ENCODE measurements at places on chromosomes 2 and 18. TPM values are rescaled to one million over a fixed set of nuclear protein-coding genes. Genes with fewer than 3 reads are reported as not detected.

Gene SERPINB11
- not detected for polyA plus RNA-seq

Gene IFIH1
- 6.0 TPM for polyA plus RNA-seq

Gene KATNAL2
- polyA plus RNA-seq: 0.86 TPM

Gene PROC
- not detected for polyA plus RNA-seq

Gene TUBB8B
- 0.26 TPM for polyA plus RNA-seq

Gene SH3BP4
- 7.1 TPM for polyA plus RNA-seq

Gene ATP6V1C2
- polyA plus RNA-seq: 0.82 TPM

Gene KIF3C
- polyA plus RNA-seq: 5.5 TPM

Gene CFAP53
- 0.64 TPM for polyA plus RNA-seq

Gene GAREM2
- 3.0 TPM for polyA plus RNA-seq

Gene MARCO
- polyA plus RNA-seq: 26.5 TPM

Gene UBE2F
- 72.0 TPM for polyA plus RNA-seq

Gene TMX3
- 8.0 TPM for polyA plus RNA-seq

Gene MYOM1
- 17.2 TPM for polyA plus RNA-seq

Gene ITGA4
- 1.9 TPM for polyA plus RNA-seq

Gene SERPINB13
- 0.21 TPM for polyA plus RNA-seq

Gene FAM161A
- polyA plus RNA-seq: 1.8 TPM

Gene MTIF2
- 22.0 TPM for polyA plus RNA-seq

Gene THUMPD2
- polyA plus RNA-seq: 7.0 TPM

Gene TUBA4B
- polyA plus RNA-seq: not detected

Gene REG3A
- 0.36 TPM for polyA plus RNA-seq

Gene IGFBP5
- 716 TPM for polyA plus RNA-seq

Gene GYPC
- 312 TPM for polyA plus RNA-seq

Gene SERPINB3
- not detected for polyA plus RNA-seq

Gene MARCHF7
- polyA plus RNA-seq: 19.8 TPM

Gene CROCC2
- 1.3 TPM for polyA plus RNA-seq

Gene NAT8
- not detected for polyA plus RNA-seq

All from adipose tissue (tissue), 3 donors.